ENCODE measurements at places on chromosomes 11 and 22. TPM values are rescaled to one million over a fixed set of nuclear protein-coding genes. Genes with fewer than 3 reads are reported as not detected.

FLRT1 gene
- total RNA-seq = 0.05 TPM

DNA sequence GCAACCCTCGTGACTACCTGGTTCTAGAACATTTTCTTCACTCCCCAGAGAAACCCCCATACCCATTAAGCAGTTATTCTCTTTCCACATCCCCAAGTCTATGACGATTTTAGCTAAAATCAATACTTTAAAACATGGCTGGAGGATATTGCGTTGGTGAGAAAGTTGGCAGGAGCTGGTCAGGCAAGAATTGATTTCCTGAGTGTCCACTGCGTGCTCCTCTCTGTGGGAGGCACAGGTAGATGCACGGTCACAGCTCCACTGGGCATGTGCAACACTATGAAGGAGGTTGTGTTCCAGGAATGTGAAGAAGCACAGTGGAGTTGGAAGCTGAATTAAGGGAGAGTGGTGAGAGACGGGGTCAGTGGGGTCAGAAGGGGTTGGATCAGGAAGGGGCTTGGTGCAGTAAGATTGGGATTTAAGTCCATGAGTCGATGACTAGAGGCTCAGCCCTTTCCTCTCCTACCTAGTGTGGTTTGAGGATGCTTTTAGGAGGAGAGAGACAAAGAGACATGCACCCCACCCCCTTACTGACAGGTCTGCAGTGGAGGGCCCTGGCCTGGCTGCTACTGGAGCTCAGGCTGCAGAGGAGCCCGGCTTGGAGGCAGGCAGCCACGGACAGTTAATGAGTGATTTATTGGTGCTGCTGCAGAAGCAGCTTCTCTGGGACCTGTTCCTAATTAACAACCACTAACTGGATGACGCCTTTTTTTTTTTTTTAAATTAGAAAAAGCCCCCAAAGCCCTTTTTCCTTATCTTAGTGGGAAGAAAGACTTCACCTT, 395.6 kb downstream of the TENM4 start:
- DNase-seq = no peak

DNA sequence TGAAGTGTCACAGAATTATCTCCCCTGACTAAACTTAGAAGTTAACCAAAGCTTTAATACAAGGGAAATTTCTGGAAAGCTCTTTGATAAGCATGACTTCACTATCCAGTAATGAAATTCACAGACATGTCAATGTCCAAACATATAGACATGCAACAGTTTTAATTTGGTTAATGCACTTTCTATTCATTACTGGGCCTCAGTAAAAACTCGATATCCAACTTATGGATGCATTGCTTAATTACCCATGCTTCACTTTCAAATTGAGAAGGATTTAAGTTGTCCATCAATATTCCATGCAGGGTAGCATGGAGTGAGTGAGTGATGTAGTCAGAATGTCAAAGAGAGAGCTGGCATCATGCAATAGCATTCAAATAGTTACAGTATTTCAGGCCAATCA, 197.5 kb downstream of the CADM1 start:
- no peak for DNase-seq

GRCh38 chr11:116485425-116485824, 287.4 kb downstream of the BUD13 start:
- no peak for DNase-seq

DNA sequence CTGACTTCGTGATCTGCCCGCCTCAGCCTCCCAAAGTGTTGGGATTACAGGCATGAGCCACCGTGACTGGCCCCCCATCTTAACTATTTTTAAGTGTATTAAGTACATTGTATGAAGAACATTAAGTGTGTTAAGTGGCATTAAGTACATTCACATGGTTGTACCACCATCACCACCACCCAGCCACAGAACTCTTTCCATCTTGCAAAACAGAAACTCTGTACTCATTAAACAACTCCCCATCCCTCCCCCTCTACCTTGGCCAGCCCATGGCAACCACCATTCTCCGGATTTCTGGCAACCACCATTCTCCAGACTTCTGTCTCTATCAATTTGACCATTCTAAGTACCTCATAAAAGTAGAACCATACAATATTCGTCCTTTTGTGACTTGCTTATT, 17.8 kb upstream of the PEX26 start:
- DNase-seq = no peak

Measured in activated CD4-positive, alpha-beta memory T cell treated with anti-CD3 and anti-CD28 coated beads, Interleukin-2, amount 10 ng/mL, durations not matched to agents 7 days and 5 days (primary cell).